Stimulated activated CD8-positive, alpha-beta memory T cell treated with anti-CD3 and anti-CD28 coated beads, Interleukin-15, amount 100 ng/mL, for 4 hours (primary cell): ENCODE measurements at places on chromosomes 2 and 18.

GRCh38 chr2:97965116-97965515, 30.6 kb downstream of the TMEM131 start:
- DNase-seq, result no peak

GRCh38 chr18:55934821-55935220, 346.8 kb upstream of the TCF4 start:
- DNase-seq, result no peak

DNA sequence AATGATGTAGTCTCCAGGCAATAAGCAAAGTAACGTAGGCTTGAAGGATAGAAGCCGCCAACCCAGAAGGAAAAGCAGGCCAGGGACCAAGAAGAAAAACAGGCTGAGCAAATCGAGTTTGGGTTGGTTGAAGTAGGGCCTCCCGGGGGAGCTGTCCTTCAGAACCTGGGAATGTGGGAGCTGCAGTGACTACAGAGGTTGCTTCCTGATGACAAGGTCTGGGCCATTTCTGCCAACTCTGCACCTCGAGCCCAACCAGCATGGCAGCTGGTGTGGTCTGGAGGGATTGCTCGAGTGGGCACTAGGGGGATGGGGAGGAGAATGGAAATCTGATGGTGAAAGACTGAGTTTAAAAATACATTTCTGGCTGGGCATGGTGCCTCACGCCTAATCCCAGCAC, 14.1 kb downstream of the ACMSD start:
- DNase-seq, result no peak

GRCh38 chr2:58357521-58357920, 116.4 kb upstream of the FANCL start:
- no peak for DNase-seq

DNA sequence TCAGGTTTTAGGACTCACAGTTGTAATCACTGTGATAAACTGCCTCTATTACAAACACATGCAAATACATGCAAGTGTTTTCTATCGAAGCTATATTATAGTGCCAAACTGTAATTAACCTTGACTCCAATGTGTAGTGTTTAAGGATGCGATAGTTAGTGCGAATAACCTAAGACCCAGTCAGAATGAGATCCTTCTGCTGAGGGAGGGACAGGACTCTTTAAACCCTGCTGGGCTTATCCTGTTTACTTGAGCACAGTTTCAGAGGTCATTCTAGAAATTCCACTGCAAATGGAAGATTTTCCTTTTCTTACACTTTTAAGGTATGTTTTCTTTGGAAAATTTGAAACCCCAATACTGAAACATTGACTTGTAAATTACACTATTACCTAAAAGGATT, 68.2 kb downstream of the CALCRL start:
- DNase-seq, result no peak

- DNase-seq, result no peak
Measured at GRCh38 chr18:8609659-8610458, 622 bp downstream of the RAB12 start.

DNA sequence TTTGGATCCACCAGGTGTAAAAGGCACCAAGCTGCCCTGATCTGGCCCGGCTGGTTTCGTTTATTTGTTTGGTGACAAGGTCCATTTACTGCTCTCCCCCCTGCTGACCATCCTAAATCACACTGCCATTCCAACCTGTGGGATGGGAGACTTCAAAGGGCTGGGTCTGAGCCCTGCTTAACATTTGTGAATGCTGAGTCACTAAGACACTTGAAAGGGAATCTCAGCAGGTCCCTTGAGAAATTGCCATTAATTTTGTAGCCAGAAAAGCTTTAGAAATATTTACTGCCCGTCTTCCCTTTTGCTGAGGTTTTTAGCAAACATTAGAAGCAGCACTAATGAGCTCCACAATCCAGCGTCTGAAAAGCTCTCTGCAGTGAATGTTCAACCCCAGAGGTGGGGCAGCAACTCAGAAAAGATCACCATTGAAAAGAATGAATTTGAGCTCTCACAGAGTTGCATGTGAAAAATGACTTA, 133.8 kb downstream of the ARL4C start:
- no peak for DNase-seq

DNA sequence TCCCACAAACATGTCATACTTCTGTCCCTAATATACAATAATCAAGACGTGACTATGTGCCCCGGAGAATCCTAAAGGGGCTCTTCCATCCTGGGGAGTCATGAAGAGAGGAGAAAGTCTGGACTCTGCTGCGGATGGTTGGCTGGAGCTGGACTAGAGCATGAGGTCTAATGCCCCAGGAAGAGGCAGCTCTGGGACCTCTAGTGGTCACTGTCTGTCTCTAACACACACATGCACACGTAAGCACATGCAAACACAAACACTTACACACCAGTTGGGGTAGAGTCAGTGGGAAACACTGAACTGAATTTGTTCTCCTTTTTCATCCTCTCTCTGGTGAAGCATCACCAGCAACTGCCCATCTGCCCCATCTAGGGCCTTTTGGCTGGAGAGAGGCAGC, 271.6 kb downstream of the TDRD15 start:
- no peak for DNase-seq

DNA sequence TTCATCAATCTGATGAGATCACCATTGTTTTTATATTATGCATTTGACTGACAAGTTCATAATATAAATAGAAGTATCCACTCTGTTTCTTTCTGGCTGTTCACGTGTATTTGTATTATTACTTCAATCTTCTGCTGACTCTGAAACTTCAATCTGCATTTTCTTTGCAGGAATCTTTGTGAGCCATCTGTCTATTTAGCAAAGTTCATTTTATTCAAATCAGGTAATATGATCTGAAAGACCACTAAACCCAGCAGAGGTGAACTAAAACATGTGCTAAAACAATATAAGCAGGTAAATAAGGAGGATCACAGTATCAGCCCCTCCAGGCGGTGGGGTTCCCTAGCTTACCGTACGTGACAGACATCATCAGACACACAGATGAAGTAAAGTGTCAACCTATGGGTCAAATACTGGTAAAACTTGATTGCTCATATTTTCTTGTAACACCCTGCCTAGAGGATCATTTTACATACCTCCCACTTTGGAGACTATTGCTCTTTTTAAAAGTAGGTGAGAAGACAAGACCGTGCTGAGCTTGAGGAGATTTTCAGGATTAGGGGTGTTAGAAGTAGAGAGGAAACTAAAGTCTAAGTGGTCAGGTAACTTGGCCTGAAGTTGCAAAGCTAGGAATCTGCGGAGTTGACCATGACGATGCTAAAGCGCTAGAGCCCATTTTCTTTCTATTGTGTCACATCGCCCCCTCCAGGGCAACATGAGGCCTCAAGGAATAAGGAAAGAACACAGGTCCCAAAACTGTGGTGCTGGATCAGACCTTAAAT, 9.0 kb downstream of the DTNB start:
- DNase-seq, result no peak

GRCh38 chr2:58427572-58428095, 186.5 kb upstream of the FANCL start:
- DNase-seq, result no peak

DNA sequence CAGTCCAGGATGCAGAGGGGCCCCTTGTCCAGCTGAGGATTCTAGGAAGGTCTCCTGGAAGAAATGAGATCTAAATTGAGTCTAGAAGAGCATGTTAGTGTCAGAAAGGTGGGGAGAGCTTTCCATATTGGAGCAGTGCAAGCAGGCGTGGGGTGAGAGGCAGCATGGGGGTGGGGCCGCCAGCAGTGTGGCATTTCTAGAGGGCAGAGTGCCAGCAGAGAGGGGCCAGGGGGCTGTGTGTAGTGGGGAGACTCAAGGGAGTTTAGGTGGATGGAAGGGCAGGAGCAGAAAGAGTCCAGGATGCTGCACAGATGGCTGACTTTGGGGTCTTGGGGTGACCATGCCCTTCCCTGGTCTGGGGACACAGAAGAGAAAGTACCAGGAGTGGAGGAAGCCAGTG, 2.1 kb downstream of the VIL1 start:
- no peak for DNase-seq

GRCh38 chr2:84375020-84375419, 84.1 kb downstream of the SUCLG1 start:
- no peak for DNase-seq

DNA sequence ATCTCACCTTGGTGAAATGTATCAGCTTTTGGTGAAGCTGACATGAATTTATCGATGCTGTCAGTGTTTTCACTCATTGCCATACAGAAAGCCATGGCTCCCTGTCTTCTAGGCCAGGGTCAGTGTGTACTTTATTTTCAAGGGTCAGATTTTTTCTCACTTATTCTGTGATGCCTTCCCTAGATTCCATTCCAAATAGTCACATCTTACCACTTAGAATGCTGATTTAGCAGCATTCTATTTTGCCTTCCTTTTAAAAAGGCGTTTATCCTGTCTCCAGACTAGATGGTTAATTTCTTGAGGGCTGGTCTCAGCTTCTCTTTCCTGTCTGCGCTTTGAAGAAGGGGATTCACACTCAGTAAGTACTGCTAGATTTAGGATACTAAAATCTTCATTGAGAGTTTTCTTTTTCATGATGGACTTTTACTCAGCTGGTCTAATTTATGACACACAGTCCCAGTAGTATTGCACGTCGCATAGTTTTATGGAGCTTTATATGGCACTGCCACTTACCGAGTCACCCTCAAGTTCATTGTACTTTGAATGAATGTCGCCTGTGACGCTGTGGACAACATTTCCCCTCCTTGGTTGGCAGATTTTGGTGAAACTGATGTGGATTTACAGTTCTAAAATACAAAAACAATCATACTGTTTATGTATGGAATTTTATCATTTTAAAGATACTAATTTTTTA, 194.0 kb downstream of the ZNF407 start:
- no peak for DNase-seq

DNA sequence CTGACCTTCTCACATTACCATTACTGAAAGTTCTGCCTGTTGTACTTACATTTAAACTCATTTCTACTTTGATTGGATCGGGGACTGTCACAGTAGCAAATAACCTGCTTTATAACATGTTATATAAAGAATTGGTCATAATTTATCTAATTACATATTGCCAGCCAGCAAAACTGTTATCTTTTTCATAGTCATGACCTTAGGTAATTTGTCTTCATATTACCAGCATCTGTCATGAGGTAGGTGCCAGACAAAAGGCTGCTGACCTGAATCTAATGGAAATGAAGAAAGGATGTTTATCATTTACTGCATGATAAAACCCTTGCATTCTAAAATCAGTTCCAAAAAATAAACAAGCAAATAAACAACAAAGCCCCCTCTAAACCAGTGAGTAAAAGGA, 89.4 kb upstream of the LRP1B start:
- DNase-seq, result no peak

GRCh38 chr2:46239847-46240181, 57.4 kb upstream of the EPAS1 start:
- no peak for DNase-seq

GRCh38 chr18:66966171-66966570, 362.3 kb upstream of the CDH19 start:
- DNase-seq, result no peak

- no peak for DNase-seq
Measured at GRCh38 chr2:177315364-177315763, 50.8 kb upstream of the NFE2L2 start.

DNA sequence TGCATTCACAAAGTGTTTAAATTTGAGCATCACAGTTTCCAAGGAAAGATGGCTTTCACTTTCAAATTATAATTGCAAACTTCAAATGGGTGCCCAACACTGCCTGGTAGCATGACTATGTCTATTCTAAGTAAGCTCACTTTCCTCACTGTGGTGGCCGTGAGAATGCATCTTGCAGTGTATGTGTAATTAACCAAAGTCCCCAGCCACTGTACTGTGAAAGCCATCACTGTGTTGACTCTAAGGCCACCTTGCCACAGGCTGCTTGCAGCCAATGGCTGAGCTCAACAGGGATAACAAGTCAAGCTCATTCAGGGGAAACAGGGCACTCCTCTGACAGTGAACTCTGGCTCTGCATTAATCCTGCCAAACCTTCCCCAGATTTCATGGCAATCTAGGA, 43.3 kb upstream of the LGALSL start:
- DNase-seq, result no peak

- DNase-seq, result no peak
Measured at GRCh38 chr18:25704071-25704470, 352.1 kb upstream of the ZNF521 start.

- DNase-seq, result no peak
Measured at GRCh38 chr2:101112772-101113157, 38.4 kb downstream of the TBC1D8 start.

GRCh38 chr2:173064151-173064805, 11.4 kb upstream of the MAP3K20 start:
- no peak for DNase-seq

- DNase-seq, result no peak
Measured at GRCh38 chr18:74066018-74066417, 81.6 kb downstream of the FBXO15 start.

DNA sequence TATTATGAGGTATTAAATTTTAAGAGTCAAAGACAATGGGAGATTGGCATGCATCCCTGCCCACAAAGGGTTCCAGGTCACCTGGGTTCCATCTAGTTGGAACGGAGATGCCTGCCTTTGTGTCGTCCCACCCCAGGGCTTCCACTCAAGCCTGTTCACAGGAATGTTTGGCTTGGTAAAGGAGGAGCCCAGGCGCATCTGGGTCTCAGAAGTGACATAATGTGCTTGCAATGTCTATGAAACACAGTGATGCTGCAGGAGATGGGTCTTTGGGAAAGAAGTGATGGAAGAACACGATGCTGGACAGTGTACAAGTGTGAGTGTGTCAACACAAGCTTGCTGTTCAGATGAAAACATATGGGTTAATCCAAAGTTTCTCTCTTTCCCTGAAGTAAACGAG, 49.6 kb upstream of the ZNF396 start:
- no peak for DNase-seq

DNA sequence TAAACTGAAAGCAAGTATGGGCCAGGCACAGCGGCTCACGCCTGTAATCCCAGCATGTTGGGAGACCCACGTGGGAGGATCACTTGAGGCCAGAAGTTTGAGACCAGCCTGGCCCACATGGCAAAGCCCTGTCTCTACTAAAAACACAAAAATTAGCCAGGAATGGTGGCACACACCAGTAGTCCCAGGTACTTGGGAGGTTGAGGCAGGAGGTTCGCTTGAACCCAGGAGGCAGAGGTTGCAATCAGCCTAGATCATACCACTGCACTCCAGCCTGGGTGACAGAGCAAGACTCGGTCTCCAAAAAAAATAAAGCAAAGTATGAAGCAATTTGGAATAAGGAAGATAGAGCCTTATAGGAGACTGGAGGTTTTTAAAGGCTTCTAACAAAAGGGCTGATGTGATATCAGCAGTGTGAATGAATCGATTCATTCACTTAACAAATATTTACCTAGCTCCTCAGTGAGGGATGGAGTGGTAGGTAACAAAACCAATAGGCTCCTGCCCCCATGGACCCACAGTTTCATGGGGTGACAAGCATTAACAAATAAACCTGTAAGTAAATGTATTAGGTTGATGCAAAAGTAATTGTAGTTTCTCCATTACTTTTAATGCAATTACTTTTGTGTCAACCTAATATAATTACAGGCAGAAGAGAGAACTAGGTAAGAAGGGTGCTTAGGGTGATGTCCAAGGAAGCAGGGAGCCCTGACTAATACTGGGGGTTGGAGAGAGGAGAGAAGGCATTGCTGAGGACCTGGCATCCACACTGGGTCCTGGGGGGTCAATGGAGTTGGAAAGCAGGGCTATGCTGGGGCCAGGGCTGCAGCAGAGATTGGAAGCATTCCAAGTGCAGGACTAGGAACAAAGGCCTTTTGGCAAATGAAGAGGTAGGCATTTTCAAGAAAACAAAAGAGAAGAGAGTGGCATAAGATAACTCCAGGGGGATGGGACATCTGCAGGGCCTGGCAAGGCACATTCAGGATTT, 195.4 kb upstream of the ARL4C start:
- DNase-seq, result no peak
